Cardiac muscle cell (in vitro differentiated cells and primary cell): ENCODE measurements at places on chromosomes 3 and 15.
A peak's percentile ranks its signal among the peaks of the same experiment; 100 is the strongest.

- no peak for DNase-seq
Measured at GRCh38 chr3:66023229-66023628, 15.5 kb downstream of the MAGI1 start.

DNA sequence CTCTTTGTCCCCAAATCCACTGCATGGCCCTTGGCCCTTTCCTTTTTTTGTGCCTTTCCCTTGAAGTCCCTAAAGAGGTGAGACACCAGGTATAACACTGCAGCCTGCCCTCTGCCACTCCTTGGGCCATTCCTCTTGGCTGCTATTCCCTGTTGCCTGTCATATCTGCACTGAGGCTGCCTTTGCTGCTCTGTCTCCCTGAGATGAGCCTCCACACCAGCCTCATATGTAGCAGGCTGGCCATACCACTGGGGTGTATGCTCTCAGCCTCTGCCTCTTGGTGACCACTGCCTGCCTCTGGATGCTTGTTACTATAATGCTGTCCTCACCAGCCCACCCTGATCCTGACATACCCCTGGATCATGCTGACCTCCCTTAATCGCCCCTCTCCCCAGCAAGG, 252.0 kb downstream of the CLSTN2 start:
- DNase-seq: no peak

DNA sequence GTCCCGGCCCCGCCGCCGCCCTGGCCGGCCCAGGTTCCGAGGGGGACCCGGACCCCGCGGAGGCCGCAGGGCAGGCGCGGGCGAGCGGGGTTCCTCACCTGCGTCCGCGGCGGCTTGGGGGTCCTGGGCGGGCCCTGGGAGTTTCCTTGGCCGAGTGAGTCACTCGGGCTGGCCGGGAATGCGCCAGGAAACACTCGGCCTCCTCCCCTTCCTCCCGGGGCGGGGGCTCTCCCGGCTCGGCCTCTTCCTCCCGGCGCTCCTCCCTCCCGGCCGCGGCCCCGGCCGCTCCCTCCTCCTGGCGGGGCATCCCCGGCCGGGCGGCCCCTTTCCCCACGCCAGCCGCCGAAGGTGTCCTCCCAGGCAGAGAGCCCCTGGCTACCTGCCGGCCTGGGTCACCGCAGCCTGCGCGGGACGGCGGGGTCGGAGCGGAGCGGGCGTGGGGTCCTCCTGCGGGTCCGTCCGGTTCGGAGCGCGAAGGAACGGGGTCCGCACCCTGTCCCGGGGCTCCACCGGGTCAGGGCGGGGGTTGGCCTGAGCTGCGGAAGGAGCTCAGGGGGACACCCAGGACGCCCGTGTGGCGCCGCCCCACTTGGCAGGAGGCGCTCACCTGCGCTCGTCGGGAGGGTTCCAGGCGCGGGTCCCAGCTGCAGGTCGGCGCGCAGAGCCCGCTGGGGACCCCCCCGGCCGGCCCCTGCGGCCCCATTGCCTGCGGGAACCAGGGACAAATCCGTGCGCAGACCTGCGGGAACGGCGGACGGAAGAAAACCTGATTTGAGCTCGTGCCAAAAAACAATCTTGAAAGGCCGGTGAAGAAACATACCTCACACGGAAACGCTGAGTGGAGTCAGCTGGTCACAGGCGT, at the start of gene CYFIP1:
CYFIP1 (minus strand) TSS at position 180 of the 862 bp plus-strand sequence. CDS start 33,083 bp downstream, outside the sequence.
- DNase-seq: peak; percentile 91

GRCh38 chr3:10774825-10775224, 41.2 kb upstream of the SLC6A11 start:
- no peak for DNase-seq

DNA sequence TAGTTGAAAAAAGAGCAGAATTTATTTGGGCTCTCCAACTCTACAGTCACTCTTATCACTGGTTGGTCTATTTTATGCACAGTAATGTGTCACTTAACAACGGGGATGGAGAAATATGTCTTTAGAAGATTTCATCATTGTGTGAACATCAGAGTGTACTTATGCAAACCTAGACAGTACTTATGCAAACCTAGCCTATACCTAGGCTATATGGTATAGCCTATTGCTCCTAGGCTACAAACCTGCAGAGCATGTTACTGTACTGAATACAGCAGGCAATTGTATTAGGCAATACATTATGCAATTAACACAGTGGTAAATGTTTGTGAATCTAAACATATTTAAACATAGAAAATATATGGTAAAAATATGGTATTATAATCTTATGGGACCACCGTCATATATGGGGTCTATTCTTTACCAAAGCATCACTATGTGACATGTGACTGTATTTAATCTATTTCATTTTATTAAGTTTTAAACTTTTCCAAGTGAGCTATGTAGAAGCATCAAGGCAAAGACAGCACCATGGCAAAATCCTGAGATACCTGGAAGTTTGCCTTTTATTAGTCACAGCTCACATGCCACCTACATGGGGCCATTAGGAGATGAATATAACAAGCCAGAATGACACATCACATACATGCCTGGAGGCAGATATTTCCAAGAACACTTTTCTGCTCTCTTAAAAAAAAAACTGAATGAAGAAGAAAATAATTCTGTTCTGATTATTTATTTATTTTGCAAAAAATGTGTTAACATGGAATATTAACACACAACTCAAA, 537.4 kb downstream of the TUSC7 start:
- DNase-seq: no peak

GRCh38 chr3:58163234-58163633, 47.5 kb downstream of the DNASE1L3 start:
- no peak for DNase-seq

DNA sequence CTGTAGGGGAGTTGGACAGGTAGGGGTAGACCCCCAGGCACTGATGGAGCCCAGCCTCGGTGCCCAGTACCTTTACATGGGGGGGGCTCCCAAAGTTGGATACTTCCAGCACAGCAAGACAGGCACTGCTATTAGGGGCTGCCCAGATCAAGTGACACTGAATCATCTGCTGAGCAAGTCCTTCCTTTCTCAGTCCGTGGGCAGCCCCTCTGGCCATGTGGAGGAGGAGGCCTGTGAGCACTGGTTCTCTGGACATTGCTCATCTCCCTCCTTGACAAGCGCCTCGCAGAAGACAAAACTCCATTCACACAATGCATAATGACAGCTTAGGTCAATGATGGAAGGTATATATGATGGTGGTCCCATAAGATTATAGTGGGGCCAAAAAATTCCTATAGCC, 35.7 kb downstream of the EEFSEC start:
- no peak for DNase-seq

- DNase-seq: no peak
Measured at GRCh38 chr3:105233010-105233409, 133.7 kb upstream of the ALCAM start.

DNA sequence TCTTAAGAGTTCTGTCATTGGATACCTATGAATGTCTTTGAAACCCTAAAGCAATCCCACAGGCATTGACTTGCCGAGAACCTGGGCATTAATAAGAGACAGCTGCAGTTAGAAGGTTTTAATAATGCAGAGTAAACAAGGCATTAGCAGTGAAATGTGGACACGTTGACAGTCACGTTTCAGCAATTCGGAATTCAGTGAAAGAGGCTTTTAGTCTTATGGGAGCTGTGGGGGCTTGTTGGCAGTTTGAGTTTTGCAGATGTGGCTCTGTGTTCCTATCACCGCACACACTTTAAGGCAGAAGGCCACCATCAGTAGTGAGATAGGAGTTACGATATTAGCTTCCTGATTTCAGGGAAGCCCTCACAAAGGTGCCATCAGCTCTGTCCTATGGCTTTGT, 145.2 kb upstream of the NUDT16 start:
- no peak for DNase-seq

GRCh38 chr3:100517276-100517675, 24.9 kb downstream of the TMEM45A start:
- no peak for DNase-seq

DNA sequence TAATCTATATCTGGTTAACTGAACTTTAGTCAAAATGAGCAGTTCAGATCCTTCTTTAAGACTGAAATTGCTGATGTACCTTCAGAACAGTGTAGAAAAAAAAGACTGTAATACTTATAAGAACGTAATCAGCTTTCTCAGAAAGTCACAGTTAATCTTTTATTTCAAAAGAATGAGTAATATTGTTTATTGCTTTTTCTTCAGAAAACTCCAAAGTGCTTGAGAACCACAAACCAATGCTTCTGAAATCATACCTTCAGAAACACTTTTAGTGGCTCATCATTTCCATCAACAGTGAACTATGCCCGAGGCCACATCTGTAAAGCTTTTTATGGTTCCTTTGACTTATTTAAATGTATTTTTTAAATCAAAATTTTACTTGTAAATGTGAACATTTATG, 33.3 kb upstream of the CLASP2 start:
- no peak for DNase-seq

GRCh38 chr3:155292133-155292532, 1.4 kb downstream of the STRIT1 start:
- peak; percentile 44 for DNase-seq

DNA sequence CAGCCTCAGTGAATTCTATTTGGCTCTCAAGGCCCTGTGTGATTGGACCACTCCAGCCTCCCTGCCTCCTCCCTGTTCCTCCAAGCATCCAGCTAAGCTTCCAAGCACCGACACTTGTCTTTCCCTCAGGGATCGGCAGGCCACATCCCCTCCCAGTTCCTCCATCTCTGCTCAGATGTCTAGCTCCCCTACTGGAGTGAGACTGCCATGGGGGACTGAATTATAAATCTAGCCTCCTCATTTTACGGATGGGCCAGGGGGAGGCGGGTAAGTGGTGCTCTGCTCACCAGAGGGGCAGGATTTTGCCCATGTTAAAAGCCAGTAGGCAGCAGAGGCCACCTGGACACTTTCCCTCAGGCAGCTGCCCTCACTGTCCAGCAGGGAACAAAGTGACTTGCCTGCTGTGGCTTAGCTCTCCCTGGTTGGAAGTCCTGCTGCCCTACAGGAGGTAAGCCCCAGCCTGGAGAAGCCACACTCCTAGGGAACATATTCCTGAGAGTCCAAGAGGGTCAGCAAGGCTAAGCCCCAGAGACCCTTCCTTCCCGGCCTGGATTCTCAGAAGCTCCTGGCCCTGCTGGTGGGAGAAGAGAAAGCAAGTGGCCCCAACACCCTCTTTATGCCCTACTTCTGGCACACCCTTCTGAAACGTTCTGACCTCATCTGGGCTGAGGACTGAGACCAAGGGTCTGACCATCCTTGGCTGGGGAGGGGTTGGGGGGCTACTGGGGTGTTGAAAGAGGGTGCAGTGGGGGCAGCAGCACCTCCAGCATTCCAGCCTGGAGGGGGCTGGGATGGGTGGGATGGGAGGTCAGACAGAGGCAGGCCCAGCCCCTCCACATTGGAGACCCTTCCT, 9.1 kb upstream of the HHATL start:
- DNase-seq: no peak

DNA sequence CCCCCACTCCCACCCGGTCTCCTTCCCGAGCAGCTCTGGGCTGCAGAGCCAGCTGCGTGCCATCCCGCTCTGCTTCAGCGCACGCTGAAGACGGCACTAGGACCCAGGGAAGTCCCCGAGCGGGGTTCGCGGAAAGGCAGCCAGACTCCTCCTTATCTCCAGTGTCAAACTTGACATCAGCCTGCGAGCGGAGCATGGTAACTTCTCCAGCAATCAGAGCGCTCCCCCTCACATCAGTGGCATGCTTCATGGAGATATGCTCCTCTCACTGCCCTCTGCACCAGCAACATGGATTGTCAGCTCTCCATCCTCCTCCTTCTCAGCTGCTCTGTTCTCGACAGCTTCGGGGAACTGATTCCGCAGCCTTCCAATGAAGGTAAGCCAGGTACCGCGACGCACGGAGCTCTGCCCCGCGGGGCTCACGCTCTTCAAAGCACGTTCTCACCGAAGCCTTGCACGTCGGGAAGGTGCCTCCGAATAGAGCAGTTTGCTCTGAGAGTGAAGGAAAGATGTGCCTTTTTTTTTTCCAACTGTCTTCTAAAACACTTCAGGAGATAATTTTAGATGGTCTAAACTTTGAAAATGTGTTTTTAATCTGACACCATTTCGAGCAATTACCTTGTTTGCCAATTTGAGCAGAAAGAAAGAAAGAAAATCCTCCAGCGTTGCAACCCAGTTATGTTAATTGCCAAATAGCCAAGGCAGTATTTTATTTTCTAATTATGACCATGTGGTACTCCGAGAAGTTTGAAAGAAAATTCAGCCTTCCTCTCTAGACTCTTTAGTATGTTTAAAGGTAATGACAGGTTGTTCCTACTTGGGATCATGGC, at the start of gene EPHA3:
EPHA3 (plus strand) TSS at position 161 of the 830 bp plus-strand sequence; CDS start at position 289, 128 bp downstream.
- peak; percentile 75 for DNase-seq

- DNase-seq: no peak
Measured at GRCh38 chr15:72774696-72775383, 8.7 kb downstream of the ADPGK start.

GRCh38 chr3:39191111-39191510, 1.3 kb downstream of the XIRP1 start:
- peak; percentile 76 for DNase-seq

GRCh38 chr15:70967646-70968045, 75.0 kb downstream of the LRRC49 start:
- no peak for DNase-seq

GRCh38 chr3:17032407-17033034, 147.8 kb downstream of the PLCL2 start:
- DNase-seq: peak; percentile 30

DNA sequence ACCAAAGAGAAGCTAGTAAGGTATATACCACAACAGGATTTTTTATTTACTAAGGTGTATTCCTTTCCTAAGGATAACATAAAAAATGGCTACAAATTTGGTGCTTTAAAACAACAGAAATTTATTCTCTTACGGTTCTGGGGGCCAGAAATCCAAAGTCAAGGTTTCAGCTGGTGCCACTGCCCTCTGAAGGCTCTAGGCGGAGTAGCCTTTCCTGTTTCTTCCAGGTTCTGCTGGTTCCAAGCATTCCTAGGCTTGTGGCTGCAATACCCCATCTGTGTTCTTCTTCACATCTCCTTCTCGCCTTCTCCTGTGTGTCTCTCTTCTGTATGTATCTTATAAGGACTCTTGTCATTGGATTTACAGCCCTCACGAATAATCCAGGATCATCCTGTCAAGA, 549.9 kb downstream of the GRM7 start:
- DNase-seq: peak; percentile 3

DNA sequence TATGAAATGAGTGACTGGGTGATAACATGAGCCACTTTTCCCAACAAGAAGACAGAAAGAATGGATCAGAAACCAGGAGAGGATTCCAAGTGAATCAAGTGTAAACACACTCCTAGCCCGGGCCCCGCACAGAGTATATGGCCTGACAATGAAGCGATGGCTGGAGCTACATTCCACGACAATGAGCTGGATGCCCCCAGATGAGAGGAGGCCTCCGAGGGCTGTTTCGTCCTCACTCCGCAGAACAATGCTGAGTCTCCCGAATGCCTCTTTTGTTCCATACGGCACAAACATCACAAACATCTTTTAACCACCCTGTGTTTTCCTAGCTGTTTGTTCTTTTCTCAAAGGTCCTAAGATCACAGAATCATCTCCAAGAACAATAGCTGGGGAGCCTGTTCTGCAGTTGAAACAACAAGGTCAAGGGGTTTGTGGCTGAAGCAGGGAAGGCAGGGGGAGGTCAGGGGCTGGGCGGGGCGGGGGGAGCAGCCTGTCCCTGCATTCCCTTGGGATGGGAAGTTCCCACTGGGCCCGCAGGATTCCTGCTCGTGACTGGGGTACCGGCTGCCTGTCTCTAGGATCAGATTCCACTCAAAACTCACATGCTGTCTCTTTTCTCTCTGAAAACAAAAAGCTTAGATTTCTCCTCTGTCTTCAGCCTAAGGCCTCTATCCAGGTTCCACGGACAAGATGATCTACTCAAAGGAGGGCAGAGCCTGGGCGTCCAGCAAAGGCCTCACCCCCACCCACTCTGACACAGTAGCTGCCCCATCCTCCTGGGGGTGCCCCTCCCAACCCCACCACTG, 151.3 kb downstream of the XXYLT1 start:
- DNase-seq: peak; percentile 85
